Esophagus squamous epithelium (tissue), 5 donors: ENCODE measurements at places on chromosomes 11 and 22. TPM values are rescaled to one million over a fixed set of nuclear protein-coding genes. Genes with fewer than 3 reads are reported as not detected.

DNA sequence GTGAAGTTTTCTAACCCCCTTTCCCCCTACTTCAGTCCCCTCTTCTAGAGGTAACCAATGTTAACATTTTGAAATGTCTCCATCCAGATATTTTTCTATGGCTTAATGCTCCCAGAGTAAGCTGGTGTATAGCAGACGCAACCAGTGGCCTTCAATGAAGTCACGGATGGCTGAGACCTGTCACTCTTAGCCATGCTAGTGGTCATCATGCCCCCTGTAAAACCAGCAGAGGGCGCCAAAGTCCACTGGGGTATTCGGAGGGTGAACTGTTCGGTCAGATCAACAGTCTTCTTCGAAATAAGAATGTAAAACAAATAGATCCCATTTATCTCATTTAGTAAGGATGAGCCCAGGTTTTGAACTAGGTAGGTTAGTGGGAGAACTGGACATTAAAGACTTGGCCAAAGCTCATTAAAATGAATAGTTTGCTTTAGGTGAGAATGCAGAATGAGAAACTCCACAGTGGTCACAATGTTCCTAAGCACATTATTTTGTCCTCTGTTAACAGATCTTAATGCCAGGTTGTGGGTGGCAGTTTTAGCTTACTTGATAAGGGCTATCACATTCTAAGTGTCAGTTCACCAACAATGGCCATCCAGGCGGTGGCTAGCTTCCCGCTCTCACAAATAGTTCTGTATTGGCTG, 8.6 kb upstream of the MMP8 start:
- DNase-seq = no peak

DNA sequence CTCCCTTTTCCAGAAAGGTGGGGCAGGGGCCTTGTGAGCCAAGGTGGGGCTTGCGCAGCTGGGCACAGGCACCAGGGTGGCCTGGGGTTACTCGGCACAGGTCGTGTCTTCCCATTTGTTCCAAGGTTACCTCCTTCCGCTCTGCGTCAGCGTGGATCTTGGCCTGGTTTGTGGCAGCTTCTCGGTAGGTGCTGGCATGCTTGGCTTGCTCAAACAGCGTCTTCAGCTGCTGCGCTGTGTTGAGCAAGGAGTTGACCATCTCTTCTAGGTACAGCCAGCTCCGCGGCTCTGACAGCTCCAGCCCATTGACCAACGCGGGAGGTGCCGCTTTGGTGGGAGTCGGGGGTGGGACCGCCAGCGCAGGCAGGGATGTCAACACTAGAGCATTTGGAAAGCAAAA, 20.6 kb downstream of the DEAF1 start:
- DNase-seq = no peak

DNA sequence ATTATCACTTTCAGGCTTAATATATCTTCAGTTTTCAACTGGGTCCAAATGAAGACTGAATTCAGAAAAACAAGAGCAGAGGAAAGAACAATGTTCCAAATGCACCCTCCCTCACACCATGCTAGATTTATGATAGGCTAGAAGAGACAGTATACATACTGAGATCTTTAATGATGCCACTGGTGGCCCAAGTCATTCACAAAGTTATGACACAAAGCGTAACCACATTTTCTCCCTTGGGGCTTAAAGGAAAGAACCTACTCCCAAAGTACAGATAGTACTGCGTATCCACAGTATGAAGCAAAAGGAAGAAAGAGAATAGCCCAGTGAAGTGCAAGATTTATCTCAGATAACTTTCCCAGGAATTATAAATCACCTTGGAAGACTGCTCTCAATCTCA, 10.9 kb upstream of the SOX6 start:
- DNase-seq = no peak

DNA sequence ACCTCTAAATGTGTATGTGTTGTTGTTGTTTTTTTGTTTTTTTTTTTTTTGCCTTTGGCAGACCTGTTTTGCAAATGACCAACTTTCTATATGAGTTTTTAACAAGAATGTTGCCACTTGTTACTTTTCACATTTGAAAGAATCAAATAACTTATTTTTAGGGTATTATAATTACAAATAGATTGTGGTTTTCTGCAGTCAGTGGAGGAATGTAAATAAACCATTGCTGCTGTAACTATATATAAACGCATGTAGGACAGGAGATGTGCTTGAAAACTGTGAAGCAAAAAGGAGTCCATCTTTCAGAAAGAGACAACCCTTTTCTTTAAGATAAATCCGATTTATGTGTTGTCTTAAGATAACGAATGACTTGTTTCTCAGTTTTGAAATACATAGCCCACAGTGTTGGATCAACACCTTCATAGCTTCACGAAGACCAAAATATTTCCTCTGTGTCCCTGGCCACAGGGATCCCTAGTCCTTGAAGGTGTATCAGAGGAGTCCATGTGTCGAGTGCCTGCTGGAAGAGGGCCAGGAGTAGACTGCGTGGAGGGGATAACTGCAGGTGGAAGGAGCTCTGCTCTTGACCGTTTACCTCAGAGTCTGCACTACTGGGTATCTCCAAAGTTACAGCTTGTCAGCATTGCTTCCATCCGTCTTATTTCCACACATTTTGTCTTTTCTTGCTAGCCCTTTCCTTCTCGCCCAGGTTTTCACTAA, 24.7 kb downstream of the TNRC6B start:
- DNase-seq = no peak

GRCh38 chr22:48488149-48488551, 1339.5 kb downstream of the BRD1 start:
- DNase-seq = no peak

DNA sequence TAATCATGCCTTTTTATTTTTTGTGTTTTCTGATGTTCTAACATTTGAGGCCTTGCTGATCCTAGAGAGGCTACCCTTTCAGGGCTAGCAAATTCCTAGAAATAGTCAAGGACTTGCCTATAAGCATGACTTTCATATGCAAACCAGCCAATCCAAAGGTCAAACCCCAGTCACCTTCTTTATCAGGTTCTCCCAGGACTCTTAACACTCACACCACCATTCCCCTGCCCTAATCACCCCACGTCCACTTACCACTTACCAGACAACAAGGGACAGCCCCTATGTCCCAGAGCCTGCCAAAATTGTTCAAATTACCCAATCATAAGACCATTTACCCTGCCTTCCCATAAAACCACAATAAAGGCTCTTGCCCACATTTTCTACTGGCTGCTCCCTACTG, 1339.8 kb downstream of the LRRC4C start:
- no peak for DNase-seq

The OTOG gene
- total RNA-seq = not detected

GRCh38 chr11:96257972-96258934, 84.7 kb downstream of the MAML2 start:
- no peak for DNase-seq

- DNase-seq = no peak
Measured at GRCh38 chr11:35516403-35516802, 9.0 kb downstream of the PAMR1 start.

- no peak for DNase-seq
Measured at GRCh38 chr22:49592780-49593501, 234.7 kb downstream of the BRD1 start.

GRCh38 chr11:72230764-72231365, 6.3 kb downstream of the INPPL1 start:
- DNase-seq = no peak

The TRIM22 gene
- 16.0 TPM for total RNA-seq

DNA sequence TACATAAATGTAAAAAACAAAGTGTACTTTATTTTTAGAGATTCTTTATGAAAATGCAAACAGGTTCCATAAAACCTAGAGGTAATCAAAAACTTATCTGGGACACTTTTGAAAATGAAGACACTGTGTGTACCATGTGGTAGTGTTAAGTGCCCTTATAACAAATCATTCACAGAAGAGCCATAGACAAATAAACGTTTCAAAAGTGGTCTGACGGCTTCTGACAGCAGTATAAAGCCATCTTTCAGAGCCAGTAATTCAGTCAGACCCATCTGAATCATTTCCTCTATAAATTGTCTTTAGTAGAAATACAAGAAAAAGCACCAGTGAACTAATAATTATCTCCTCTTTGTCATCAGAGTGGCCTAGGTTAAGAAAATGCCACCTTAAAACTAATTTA, 100.0 kb downstream of the PAX6 start:
- DNase-seq = no peak

- DNase-seq = no peak
Measured at GRCh38 chr11:133525976-133526375, 6.3 kb downstream of the OPCML start.

DNA sequence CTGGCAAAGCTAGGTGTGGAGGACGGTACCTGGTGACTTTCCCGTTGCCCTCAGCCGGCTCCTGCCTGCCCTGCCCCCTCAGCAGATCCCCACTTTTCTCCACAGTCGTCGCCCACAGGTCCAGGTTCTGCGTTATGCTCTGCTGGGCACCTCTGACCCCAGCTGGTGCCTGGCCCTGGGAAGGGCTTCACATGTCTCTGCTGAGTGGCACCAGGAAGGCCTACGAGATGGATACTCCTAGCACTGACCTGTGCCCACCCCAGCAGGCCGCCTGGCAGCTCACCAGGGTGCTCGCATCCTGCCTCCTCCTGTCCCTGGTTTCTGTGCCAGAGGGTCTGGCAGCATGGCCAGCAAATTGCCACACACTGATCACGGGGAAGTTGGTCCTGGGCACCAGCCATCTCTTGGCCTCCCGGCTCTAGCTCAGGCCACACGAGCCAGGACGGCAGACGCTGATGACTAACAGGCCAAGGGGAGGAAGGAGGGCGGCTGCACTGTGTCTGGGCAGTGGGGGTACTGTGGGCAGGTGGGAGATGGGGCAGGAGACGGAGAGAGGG, 13.8 kb downstream of the CARS1 start:
- DNase-seq = no peak
